GM04503 (cell line): ENCODE measurements at places on chromosomes 11 and 22.

- DNase-seq, result no peak
Observed at GRCh38 chr11:15750535-15751308, 605.6 kb downstream of the SOX6 start.

DNA sequence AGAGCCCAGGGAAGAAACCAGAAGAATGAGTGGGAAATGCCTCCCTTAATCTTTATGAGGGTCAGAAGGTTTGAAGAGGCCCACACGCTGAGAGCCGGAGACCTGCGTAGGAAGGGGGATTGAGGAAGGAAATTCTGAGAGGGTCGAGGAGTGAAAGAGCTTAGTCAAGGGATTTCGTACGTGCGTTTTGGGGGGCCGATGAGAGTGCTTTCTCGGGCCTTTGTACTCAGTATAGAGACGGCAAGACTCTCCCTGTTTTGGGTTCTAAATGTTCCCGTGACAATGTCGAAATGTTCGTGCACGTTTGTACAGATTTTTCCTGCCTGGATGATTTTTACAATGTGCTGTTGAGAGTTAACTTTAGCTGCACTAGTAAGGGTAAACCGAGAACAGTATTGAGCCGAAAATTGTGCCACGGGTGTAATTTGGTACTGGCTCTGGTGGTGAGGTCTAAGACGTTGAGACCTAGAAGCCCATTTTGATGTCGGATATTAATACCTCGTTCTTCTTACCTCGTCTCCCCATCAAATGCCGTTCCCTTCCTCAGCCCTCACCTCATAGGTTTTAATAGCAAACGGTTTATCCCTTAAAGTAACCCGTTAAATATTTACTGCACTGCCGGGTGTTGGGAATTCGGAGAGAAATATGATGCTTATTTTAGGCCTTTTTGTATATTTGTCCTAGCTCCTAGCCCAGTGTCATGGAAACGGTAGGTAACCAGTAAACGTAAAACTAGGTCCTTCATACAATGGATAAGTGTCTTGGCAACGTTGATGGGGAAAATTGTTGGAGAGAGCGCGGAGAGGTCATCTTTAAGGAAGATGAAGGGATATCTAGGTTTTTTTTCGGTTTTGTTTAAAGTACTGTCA is 734 bp downstream of the C11orf58 start:
- DNase-seq, result peak; percentile 7

DNA sequence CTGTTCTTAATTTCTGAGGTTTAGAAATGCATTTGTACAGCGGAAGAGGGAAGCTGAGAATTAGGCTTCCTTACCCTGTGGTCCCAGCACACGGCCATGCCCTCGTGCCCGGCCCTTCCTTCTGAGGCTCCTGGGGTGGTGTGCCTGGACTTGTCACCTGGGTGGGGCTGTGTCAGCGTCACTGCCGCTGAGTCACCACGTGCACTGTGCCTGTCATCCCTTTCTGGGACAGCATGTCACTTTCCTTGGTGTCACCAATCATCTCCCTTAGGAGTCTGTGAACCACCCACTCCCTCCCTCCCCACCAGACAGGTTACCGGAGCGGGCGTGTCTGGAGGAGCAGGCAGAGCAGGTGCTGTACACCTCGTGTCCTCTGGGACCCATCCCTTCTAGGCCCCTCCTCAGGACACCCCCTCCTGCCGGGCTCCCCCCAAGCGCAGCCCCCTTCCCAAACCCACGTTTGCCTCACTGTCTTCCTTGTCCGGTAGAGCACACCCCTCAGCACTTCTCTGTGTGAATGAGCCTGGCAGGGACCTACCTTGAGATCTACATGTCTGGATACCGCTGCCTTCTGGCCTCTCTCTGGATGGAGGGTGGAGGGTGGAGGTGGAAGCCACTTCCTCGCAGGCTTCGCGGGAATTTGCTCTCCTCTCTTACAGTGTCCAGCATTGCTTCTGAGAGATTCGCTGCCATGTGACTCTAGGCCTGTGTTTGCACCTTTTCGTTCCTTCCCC is 367.6 kb downstream of the TBC1D22A start:
- no peak for DNase-seq

- DNase-seq, result peak; percentile 25
Observed at GRCh38 chr11:46826310-46827044, 19.6 kb downstream of the CKAP5 start.

- DNase-seq, result no peak
Observed at GRCh38 chr11:43547430-43547831, 133.1 kb upstream of the HSD17B12 start.

DNA sequence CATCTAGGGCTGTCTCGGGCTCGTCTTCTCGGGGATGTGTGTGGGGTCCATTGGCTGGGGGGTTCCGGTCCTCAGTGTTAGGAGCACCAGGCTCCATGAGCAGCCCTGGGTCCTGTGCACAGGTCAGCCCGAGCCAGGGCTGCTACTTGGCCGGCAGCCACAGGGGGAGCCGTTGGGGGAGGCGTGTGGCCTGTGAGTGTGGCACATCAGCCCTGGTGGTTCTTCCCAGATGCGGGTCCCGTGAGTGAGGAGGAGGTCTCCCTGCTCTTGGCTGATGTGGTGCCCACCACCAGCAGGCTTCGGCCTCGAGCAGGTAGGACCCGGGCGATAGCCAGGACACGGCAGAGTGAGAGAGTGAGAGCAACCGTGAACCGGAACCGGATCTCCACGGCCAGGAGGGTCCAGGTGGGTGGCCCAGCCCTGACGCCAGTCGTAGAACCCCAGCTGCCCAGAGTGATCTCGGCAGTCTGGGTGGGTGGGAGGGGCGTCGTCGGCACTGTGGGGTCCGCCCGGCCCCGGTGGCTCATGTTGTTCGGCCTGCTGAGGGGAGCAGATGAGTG is 18.5 kb downstream of the IRF7 start:
- DNase-seq, result no peak

DNA sequence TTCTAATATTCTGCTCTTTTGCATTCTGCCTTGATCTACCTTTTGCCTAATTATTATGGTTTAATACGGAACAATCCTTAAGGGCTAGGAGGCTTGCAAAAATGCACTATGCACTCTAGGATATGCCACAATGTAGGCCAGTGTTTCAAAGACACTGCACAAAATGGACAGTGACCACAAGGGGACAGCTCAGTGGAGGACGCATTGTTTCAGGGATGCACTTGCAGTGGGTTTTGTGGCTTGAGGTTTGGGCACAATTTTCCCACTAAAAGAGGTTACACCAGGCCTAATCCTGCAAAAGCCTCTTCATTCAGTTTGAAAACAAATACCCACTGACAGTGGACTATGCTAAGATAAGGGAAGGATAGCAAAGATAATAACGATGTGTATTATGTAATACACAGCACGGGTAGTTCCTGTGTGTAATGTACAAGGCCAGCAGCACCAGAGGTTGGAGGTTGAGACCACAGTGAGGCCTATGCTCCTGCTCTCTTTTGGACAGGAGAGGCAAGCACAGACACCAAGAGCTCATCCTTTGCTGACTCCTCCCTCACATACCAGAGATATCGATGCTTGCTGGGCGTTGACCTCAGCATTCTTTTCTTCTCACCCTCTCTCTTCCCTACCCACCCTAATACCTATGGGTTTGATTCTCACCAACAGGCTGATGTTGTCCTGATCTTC is 12.7 kb downstream of the MAP6 start:
- DNase-seq, result no peak

DNA sequence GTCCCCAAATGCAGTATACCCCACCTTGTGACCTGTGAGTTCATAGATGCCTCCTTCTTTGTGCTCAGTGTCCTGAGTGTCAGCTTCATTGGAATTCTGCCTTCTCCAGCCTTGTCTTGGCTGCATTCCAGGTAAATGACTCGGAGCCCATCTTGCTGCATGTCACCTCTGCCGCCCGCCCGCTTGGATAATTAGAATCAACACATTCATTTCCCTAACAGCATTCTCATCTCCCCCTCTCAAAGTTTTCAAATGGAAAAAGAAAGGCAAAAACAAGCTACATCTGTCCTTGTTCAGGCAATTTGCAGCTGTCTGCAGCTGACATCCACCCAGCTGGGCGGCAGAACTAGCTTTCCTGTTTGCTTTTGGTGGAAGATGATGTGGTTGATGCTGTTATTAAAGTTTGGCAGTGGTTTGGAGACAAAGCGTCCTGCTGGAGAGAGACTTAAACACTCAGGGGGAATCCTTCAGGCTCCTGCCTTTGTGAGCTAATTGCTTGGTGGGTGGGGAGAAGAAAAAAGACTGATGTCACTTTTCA is 198.8 kb upstream of the SEZ6L start:
- DNase-seq, result no peak

DNA sequence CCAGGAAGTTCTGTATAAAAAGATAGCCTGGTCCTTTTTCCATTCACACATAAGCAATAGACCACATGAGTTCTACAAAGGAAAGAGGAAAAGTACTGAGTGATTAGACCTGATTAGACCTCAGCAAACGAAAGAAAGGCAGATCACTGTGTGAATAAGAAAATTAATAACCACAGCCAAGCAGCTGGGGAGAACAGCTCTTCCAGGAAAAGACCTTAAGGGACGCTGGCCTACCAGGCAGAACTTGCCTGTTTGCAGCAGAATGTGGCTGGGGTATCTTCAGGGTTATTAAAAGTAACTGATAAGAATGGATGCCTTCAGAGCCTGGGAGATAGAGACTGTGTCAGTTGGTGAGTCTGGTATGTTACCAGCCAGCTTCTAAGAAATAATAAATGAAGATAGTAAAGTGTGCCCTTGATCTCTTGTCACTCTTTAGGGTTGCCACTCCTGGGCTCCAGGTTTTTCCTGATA is 172.9 kb downstream of the DBX1 start:
- DNase-seq, result no peak

DNA sequence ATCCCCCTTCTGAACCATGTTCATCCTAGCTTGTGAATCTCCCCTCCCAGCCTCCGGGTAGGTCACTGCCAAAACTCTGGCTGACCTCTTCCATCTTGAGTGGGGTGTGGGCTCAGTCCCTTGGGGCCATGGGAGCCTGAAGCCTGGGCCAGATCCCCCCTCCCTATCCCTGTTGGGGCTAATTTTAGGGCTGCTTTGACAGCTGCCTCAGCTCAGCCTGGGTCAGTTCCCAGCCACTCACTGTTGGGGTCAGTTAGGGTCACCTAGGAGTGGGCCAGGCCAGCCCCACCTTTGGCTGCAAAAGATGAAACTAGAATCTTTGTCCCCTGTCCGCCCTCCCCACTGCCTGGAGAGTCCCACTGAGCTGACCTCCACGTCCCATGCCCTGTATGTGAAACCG is 29.8 kb upstream of the P2RY2 start:
- DNase-seq, result no peak

DNA sequence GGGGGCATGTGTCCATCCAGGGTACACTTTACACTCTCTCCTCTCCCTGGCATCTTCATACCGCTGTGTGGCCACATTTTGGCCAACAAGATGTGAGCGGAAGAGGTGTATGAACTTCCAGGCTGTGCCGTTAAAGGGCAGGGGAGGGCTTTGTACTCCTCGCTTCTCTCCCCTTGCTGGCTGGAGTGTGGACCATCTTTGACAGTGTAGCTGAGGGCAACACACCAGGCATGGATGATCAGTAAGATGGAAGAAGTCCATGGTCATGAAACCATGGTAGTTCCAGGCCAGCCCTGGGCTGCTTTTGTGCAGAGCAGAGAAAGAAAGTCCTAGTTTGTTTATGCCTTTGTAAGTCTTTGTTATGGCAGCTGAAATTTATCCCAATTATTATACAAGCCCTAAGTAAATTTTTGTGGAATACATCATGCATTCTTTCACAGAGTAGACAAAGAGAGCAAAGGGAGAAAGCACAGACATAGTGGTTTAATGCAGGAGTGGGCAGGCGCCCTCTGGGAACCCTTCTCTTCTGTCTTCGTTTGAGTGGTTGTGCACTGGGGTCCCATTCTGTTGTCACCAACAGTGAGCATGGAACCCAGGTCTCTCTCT is 70.4 kb downstream of the FBXO7 start:
- DNase-seq, result peak; percentile 68

GRCh38 chr11:119924017-119924416 is 195.0 kb upstream of the NECTIN1 start:
- DNase-seq, result no peak
